ENCODE measurements at places on chromosomes 4 and X.

DNA sequence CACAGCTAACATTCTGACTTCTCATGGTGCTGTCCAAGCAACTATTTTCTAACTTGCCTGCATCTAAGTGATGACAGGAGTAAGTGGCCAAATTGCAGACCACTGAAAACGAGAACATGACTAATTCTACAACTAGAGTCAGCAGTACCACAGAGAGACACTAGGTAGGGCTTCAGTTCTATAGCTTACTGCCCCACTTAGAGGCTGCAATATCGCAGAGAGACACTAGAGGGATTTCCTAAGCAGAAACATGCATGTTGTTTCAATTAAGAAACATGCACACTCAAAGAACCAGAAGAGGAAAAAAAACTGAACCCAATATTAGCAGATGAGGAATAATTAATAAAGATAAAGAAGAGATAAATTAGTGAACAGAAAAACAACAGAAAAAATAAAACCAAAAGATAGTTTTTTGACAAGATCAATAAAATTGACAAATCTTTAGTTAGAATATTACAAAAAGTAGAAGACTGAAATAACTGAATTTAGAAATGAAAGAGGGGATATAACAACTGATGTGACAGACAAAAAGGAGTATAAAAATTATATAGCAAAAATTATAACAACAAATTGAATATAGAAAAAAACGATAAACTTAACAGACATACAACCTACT, 100.8 kb downstream of the SPIN4 start:
- DNase-seq = no peak

- DNase-seq = no peak
Observed at GRCh38 chrX:109830704-109831206, 97.7 kb upstream of the ACSL4 start.

DNA sequence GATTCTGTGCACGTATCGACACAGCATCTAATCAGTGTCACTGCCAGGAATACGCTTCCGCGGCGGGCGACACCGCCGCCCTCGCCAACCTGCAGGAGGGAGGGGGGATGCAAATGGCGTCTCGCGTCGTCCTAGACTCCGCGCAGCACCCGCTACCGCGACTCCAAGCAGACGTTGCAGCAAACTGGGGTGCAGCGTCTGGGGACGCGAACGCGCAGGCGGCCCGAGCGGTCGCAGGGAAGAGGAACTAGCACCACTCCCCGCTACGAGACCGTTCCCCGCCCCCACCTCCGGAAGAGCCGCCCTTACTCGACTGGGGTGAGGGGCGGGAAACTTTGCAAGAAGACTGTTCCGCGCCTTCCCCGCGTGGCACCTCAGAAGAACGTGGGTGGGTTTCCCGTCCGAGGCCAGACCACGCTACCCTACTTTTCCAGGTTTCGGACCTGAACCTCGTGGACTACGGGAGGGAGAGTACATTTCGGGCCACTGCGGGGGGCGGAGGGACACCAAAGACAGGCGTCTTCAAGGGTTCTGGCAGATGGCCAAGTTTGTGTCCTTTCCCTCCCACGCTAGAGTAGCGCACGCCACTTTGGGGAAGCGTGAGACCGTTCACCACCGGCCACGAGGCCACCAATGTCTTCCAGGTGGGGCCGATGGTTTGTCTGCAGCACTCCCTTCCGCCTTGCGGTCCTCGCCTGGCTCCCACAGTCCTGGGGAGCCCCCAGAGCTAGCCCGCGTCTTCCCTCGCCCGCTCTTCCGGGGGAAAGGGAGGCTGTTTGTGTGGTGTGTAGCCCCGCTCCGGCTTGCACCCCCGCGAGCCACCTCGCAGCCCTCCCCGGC, 78.0 kb upstream of the BCOR start:
- DNase-seq = no peak

- DNase-seq = no peak
Observed at GRCh38 chr4:118948545-118949144, 60.0 kb downstream of the SYNPO2 start.

DNA sequence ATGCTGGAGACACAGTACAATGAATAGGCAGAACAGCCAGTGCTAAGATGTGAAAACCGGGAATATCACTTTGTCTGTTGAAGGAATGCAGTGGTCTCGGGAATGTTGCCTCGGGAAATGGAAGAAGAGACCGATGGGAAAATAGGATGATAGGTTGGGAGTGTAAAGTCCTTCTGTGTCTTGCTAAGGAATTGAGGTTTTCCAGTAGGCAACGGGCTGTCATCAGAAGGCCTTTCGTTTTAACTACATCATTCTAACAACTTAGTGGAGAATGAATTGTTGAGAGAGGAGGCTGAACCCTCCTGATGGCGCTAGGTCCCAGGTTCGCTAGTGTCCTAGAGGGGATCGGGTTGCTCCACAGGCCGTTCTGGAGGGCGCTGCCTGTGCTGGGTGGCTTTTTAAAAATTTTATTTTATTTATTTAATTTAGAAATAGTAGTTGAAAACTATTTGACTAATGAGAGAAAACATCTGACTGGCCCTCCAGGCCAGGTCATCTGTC, 730 bp downstream of the VBP1 start:
- no peak for DNase-seq

DNA sequence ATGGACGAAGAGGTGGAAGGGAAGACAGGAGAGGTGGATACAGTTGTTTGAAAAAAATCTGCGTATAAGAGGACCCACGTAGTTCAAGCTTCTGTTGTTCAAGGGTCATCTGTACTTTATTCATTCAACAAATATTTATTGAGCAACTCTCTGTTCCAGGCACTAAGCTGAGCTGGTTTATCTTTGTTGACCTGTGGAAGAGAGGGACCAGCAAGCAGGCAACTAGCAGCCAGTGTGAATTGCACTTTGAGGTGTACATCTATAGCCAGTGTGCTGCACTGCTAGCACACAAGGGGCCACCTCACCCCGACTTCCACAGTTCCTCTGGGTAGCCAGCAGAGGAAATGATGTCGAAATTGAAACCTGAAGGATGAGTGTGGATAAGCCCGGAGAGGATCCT, 191.4 kb downstream of the SOWAHB start:
- DNase-seq = no peak

DNA sequence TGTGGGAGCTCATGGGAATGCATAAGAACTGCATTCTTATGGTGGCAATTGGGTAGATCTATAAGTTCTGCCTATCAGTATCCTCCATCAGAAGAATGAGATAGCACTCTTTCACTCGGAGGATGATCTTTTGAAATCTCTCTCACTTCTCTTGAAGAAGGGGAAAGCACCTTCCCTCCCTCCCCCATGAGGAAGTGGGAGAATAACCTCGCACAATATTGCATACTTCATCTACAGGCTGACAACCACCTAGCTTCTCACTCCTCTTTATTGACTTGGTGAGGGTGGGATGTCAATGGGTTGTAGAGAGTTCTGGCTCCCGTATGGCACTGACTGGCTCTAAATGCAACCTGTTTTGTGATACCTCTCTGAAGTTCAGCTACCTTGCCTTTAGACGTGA, 146.7 kb upstream of the SPOCK3 start:
- no peak for DNase-seq

DNA sequence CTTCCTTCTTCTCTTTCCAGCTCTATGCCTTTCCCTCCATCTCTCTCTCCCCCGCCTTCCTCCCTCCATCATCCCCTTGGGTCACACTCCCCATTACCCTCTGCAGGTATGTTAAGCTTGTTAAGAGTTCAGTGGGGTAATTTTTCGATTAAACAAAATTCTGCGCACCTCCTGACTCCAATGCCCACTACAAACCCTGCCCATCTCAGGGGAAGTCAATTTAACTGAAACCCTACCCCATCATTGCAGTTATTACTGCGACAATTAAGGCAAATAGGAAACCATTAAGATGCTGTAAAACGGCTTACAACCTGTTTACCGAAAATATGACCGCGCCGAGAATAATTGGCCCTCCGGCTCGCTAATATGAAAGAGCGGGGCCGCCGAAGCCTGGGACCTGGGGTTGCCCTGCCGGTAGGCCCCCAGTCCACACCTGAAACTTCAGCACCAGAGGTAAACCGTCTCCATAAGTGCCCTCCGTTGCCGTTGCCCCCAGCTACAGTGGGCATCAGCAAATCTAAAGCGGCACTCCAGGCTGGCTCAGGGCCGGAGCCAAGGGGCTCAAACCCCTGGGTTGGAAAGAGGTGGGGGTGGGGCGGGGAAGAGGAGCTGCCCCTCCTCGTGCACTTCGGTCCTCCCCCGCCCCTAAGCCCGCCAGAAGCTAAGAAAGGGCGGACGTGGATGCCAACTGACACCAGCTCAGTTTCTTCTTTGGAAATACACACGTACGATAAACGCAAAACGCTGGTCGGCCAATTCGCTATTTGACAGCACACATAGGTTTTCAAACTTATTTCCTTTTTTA, 4.8 kb downstream of the ARX start:
- DNase-seq = no peak

GRCh38 chrX:12446342-12447075, 308.2 kb downstream of the FRMPD4 start:
- DNase-seq = no peak

DNA sequence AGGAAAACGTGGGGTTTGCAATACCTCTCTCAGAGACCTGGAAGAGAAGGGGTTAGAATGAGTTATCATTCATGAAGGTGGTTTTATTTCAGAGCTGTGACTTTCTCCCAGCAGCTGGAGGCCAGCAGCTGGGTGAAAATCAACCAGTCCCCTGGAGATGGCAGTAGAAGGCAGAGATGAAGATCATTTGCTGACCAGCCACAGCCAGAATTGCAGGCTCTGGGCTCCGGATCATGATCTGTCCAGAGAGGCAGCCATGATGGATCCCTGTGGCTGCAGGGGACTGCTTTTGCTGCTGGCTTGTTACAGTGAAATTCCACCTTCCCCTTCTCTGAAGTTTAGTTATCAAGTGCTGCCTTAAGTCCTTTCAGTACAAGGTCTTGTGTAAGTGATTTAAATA, 46.9 kb upstream of the TAB3 start:
- no peak for DNase-seq

DNA sequence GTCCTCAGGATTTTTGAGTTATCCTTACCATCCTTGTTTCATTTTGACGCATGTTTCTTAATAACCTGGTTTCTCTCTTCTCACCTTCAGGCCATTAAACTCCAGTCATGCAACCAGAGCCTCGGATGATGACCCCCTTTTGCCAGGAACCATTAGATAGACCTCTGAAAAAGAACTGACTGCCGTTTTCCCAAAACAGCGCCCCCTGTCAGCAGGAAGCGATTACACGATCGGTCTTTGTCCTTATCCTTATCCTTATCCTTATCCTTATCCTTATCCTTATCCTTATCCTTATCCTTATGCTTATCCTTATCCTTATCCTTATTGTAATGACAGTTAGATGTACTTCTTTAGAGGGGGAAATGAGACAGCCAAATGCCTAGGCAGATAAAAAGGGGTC, 148.4 kb upstream of the ITM2A start:
- DNase-seq = no peak

- no peak for DNase-seq
Observed at GRCh38 chr4:112130906-112131305, 14.3 kb upstream of the FAM241A start.

GRCh38 chr4:83658806-83659205, 122.9 kb downstream of the GPAT3 start:
- no peak for DNase-seq

DNA sequence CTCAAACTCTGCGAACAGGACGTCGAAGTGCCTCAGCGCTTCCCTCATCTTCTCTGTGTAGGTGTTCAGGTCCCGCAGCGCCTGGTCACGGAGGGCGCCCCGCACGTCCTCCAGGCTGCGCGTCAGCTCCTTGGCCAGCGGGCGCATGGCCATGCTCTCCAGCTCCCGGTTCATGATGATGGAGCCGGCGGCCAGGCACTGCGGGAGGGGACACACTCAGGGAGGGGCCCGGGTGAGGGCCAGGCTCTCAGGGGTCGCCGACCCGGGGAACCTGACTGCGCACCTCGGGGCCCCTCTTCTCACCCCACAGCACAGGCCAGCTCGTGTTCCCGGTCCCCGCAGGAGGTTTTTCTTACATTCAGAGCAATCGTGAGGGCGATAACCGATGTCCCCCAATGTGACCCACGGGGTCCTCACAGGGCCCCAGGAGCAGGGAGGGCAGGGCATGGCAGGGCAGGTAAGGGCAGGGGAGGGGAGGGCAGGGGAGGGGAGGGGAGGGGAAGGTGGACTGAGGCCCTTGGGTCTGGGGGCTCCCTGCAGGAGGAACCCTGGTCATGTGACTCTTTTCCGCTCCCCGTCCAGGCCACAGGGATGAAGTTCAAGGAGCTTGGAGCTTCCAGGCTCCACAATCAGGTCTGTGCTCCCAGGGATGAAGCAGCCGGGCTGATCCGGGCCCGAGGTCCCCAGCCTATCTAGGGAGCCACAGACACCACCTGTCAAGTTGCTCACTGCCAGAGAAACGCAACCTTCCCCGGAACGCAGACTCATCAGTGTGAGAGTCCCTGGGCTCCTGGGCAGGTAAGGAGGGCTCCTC, 77.8 kb upstream of the MXD4 start:
- no peak for DNase-seq

DNA sequence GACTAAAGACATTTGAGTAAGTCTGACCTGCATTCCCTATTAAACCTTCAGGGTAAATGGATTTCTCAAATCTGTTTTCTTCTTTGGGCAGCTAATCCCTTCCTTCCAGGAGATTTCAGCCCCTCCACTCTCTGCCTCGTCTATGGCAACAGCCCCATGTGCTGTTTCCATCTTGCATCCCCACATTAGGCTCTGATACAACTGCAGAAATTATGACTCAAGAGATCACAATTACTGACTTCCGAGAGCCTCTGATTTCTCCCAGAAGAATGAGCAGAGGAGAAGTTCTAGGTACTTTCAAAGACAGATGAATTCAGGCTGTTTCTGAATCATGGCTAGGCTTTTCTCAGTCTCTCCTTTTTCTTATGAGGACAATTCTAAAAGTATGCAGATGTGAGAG, 38.7 kb downstream of the RAI2 start:
- DNase-seq = no peak

DNA sequence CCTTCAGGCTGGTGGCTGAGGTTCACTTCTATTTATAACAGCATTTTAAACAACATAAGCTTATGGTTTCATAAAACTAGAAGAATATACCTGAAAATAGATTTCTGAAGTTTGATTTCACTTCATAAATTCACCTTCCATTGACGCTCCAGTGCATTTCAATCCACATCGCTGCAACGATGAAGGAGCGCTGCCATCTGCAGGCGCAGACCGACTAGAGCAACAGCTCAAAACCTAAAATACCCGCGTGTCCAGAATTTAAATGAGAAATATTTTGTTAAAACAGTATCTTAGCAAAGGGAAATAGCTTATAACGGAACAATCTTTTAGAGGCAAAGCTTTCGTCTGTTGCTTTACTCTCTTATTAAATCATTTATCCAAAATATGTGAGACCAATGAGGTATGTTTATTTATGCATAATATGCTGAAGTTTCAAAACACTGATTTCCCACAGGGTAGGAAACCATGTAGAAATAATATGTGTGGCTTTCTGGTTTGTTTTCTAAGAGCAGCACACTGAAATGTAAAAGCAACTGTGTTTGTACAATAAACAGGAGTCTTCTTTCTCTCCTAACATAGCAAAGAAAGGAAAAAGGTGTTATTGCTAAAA, 816.4 kb upstream of the FRG1 start:
- no peak for DNase-seq

- no peak for DNase-seq
Observed at GRCh38 chrX:106932960-106933537, 12.8 kb downstream of the CLDN2 start.

All from stimulated activated CD8-positive, alpha-beta memory T cell treated with anti-CD3 and anti-CD28 coated beads, Interleukin-15, amount 100 ng/mL, for 4 hours (primary cell).